Myocyte (in vitro differentiated cells): ENCODE measurements at places on chromosomes 2 and 18.

- DNase-seq = no peak
These were observed 647.1 kb downstream of the GALR1 start for GRCh38 chr18:77896586-77897252.

GRCh38 chr2:234789556-234790325, 162.1 kb upstream of the SH3BP4 start:
- no peak for DNase-seq

GRCh38 chr2:97698530-97698929, 14.8 kb upstream of the ZAP70 start:
- DNase-seq = no peak

- no peak for DNase-seq
These were observed 61.4 kb upstream of the KIF5C start for GRCh38 chr2:148813603-148814065.

DNA sequence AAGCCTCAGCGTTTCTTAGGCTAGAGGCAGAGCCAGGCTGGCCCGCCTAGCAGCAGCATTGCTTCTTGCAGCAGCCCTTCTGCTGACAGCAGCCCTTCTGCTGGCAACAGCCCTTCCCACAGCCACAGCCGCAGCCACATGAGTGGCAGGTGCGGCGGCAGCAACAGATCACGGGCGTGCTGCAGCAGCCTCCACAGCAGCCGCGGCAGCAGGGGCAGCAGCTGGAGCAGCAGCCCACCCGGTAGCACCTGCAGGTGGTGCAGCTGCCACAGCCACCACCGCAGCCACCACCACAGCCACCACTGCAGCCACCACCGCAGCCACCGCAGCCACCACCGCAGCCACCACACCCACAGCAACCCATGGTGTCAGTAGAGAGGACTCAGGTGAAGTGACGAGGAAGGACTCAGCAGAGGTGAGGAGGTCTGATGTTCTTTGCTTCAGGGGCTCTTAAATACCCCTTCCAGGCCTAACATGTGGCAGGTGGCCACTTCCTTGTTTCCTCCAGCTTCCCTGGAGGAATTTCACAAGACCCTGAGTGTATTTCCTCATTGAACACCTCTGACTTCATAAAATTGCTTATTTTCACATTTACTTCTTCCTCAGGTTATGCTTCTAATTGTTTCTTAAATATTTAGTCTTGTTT, at the start of gene SCYGR6:
Gene SCYGR6 (minus strand): TSS at position 364 of the 646 bp plus-strand sequence. CDS start 0 bp downstream, at position 364.
- DNase-seq = peak; percentile 18

DNA sequence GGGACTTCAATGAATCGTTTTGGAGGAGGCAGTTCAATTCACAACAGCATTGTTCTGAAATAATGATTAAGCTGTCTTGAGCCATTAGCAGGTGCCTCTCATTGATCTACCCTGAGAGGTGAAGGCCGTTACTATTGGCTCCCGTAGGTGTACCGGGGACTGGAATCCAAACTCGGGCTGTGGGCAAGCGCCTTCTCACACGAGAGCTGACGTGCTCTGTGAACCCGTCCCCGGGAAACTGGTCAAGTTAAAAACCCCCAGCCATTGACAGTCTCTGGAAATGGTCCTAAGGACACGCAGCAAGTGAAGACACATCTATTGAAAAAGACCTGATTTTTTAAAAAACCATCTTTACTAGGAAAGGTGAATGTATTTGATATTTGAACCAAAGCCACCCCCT, 8.1 kb upstream of the NFATC1 start:
- no peak for DNase-seq

- peak; percentile 56 for DNase-seq
These were observed 1487.0 kb downstream of the LRP1B start for GRCh38 chr2:140643761-140644187.

DNA sequence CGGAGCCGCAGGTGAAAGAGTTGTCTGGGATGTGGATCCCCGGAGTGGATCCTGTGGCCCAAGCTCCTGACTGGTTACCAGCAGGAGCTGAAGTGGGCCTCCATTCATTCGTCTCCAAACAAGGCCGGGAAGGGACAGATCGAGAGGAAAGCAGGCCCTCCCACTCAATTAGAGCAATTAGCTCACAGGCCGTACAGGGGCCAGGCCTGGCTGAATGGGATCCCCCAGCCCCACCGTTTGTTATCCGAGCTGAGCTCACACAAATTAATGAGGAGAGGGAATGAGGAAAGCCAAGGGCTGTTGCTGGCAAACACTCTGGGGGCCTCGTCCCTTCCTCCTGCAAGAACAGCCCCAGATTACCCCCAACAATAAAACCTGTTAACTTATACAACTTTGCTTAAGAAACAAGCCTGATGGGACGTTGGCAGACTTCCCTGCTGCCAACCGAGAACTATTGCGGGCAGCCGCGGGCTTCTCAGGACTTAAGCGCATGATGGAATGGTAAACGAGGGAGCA, 338.0 kb downstream of the BCL11A start:
- no peak for DNase-seq
